Dermis microvascular lymphatic vessel endothelial cell (primary cell): ENCODE measurements at places on chromosomes 3 and 15. TPM values are rescaled to one million over a fixed set of nuclear protein-coding genes. Genes with fewer than 3 reads are reported as not detected.

ZNF280D gene
- total RNA-seq, result 15.3 and 20.4 TPM in 2 replicates

ST8SIA2 gene
- 0.13 and 0.25 TPM in 2 replicates for total RNA-seq

CCR8 gene
- not detected in 2 replicates for total RNA-seq

REC114 gene
- not detected in 2 replicates for total RNA-seq

SRPRB gene
- total RNA-seq, result 49.8 and 60.3 TPM in 2 replicates

WNT5A gene
- 0.77 and 5.8 TPM in 2 replicates for total RNA-seq

BTLA gene
- not detected in 2 replicates for total RNA-seq

PIGX gene
- total RNA-seq, result 29.4 and 31.0 TPM in 2 replicates

AEN gene
- 42.7 and 46.8 TPM in 2 replicates for total RNA-seq

PIERCE2 gene
- 0.89 and 1.0 TPM in 2 replicates for total RNA-seq

CYP8B1 gene
- not detected in 2 replicates for total RNA-seq

RTP1 gene
- not detected in 2 replicates for total RNA-seq

ZBTB38 gene
- total RNA-seq, result 53.9 and 87.4 TPM in 2 replicates

ADAMTSL3 gene
- total RNA-seq, result 22.2 and 26.2 TPM in 2 replicates

LTF gene
- total RNA-seq, result 0.13 and 0.26 TPM in 2 replicates

C15orf39 gene
- 4.5 and 10.1 TPM in 2 replicates for total RNA-seq

HYAL1 gene
- total RNA-seq, result 4.6 and 6.7 TPM in 2 replicates

ZNF385D gene
- total RNA-seq, result 1.3 and 4.2 TPM in 2 replicates

SERPINI2 gene
- not detected in 2 replicates for total RNA-seq

AQP9 gene
- total RNA-seq, result not detected in 2 replicates

SERINC4 gene
- not detected in 2 replicates for total RNA-seq

CFAP92 gene
- total RNA-seq, result 0.51 and 1.0 TPM in 2 replicates

SATB1 gene
- total RNA-seq, result 3.3 and 5.6 TPM in 2 replicates

FGF12 gene
- 1.0 and 1.7 TPM in 2 replicates for total RNA-seq

OSTN gene
- not detected in 2 replicates for total RNA-seq

KY gene
- not detected in 2 replicates for total RNA-seq

SLC51B gene
- total RNA-seq, result not detected in 2 replicates

NDN gene
- total RNA-seq, result 20.3 and 52.2 TPM in 2 replicates

SUMF1 gene
- total RNA-seq, result 45.1 and 77.0 TPM in 2 replicates

DNAJC13 gene
- 40.5 and 48.5 TPM in 2 replicates for total RNA-seq

CLK3 gene
- 35.0 and 53.5 TPM in 2 replicates for total RNA-seq

SPATA12 gene
- total RNA-seq, result 0.25 and 0.39 TPM in 2 replicates

AP3B2 gene
- not detected in 2 replicates for total RNA-seq

CHRNA7 gene
- total RNA-seq, result 0.38 and 0.64 TPM in 2 replicates

SYNPR gene
- not detected in 2 replicates for total RNA-seq

MBD4 gene
- total RNA-seq, result 17.3 and 23.0 TPM in 2 replicates

TLR9 gene
- not detected in 2 replicates for total RNA-seq

FRMD4B gene
- 67.8 and 122 TPM in 2 replicates for total RNA-seq

GOLGA8H gene
- 0.63 and 0.64 TPM in 2 replicates for total RNA-seq

GABRA5 gene
- not detected in 2 replicates for total RNA-seq

TMEM266 gene
- total RNA-seq, result 0.13 TPM in 1 of 2 replicates, not detected in the other

TMC3 gene
- total RNA-seq, result not detected in 2 replicates

MESP1 gene
- total RNA-seq, result under 0.01 and 0.13 TPM in 2 replicates

IGDCC3 gene
- total RNA-seq, result 0.13 TPM in 1 of 2 replicates, not detected in the other

CLDN16 gene
- not detected in 2 replicates for total RNA-seq

NR2F2 gene
- 13.6 and 33.5 TPM in 2 replicates for total RNA-seq

ACAD9 gene
- 32.2 and 32.7 TPM in 2 replicates for total RNA-seq

GOLGA6L4 gene
- 0.51 and 1.8 TPM in 2 replicates for total RNA-seq

MYO9A gene
- total RNA-seq, result 19.9 and 24.3 TPM in 2 replicates

NLGN1 gene
- total RNA-seq, result 0.51 and 0.63 TPM in 2 replicates

PPARG gene
- total RNA-seq, result 56.0 and 58.8 TPM in 2 replicates

DLEC1 gene
- total RNA-seq, result under 0.01 TPM in 2 replicates

CORO2B gene
- 0.77 and 2.9 TPM in 2 replicates for total RNA-seq
